ENCODE measurements at places on chromosomes 12 and 14. TPM values are rescaled to one million over a fixed set of nuclear protein-coding genes. Genes with fewer than 3 reads are reported as not detected.

MSI1 gene
- 2.2 TPM for total RNA-seq

MYO1H gene
- total RNA-seq: not detected

GLT1D1 gene
- 1.8 TPM for total RNA-seq

FAM90A1 gene
- total RNA-seq: not detected

NPAS3 gene
- total RNA-seq: 1.1 TPM

DAAM1 gene
- 23.7 TPM for total RNA-seq

KRT6A gene
- 6.8 TPM for total RNA-seq

Data from hepatocyte (in vitro differentiated cells).